B cell (primary cell): ENCODE measurements at places on chromosomes 11 and 22. TPM values are rescaled to one million over a fixed set of nuclear protein-coding genes. Genes with fewer than 3 reads are reported as not detected.
A peak's percentile ranks its signal among the peaks of the same experiment; 100 is the strongest.

DNA sequence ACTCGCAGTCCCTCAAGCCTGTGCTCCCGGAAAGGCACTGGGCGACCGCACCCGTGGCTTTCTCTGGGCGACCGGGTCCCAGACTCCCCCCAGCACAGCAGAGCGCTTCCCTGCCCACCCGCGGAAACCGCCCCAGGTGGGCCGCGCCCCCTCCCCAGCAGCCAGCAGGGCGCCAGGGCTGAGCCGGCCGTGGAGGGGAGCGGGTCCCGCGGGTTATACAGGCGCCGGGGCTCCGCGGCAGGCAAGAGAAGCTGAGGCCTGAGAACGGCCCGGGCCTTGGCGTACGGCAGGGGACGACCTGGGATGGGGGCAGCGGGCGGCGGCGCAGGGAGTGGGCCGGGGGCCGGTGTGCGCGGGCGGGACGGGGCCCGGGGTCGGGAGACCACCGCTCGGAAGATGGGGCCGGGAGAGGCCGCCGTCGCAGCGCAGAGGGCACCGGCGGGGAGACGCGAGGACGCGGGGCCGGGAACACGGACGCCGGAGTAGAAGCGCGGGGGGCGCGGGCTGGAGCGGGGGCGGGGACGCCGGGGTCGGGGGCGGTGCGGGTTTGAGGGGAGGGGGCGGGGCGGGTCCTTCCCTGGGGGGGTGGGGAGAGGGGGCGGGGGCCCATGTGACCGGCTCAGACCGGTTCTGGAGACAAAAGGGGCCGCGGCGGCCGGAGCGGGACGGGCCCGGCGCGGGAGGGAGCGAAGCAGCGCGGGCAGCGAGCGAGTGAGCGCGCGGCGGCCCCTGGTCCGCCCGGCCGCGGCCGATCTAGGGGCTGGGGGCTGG is at the start of gene MDK:
Gene MDK, plus strand, starts transcription at position 622 of the 771 bp plus-strand sequence. CDS start 389 bp downstream, outside the sequence.
- peak; percentile 31 for DNase-seq

GRCh38 chr11:16338393-16338792 is 18.0 kb downstream of the SOX6 start:
- no peak for DNase-seq

DNA sequence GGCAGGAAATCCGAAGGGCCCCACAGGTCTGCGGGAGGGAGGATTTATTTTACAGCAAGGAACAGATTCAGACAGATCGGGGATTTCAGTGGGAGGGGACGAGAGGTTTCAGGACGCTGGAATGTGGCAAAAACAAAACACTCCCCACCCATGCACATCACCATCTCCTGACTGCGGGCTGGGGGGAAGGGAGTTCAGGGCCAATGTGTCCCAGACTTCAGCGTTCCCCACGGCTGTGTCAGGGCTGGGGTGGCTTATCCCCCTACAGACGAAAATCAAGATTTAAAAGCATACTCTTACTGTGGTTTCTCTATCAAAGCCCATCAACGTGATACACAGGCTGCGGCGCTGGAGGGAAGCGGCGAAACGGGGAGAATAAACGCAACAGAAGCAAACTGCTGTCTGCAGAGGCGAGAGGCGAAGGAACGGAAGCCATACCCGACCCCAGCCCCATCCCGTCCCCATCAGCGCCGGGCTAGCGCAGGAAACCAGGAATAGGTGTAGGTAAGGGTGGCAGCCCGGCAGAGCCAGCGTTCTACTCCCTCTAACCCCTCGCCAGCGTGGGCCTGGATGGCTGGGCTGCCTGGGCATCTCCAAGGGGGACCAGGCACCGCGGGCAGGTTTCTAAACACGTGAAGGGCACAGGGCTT is 2.7 kb downstream of the TENM4 start:
- no peak for DNase-seq

GRCh38 chr11:63502252-63502820 is 3.5 kb upstream of the LGALS12 start:
- no peak for DNase-seq

GRCh38 chr11:102050927-102051575 is 3.8 kb downstream of the CFAP300 start:
- DNase-seq = no peak

DNA sequence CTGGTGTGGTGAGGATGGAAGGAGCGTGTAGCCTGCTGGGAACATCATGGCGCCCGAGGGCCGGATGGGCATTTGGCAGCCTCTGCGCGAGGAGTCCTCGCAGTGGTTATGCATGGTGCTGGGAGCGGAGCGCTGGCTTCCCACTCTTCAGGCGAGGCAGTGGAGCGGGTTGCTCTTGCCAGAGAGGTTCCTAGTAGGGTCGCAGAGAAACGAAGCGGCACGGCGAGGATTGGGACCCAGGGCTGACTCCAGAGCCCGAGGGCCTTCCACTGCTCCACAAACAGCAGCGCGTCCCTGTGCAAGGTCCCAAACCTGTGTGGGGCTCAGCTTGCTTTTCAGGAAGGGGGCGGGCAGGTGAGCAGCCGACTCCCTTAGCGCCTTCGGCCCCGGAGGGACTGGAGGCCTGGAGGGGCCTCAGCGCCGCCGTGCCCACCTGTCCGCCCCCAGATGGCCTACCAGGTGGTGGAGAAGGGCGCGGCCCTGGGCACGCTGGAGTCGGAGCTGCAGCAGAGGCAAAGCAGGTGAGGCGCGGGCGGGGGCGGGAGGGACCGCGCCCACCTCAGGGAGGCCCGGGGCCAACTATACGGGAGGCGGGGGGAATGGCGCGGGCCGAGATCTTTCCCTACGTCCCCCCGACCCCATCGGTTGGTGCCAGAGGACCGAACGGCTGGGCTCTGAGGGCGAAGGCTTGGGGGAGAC is 7.2 kb downstream of the ATG16L2 start:
- no peak for DNase-seq

DNA sequence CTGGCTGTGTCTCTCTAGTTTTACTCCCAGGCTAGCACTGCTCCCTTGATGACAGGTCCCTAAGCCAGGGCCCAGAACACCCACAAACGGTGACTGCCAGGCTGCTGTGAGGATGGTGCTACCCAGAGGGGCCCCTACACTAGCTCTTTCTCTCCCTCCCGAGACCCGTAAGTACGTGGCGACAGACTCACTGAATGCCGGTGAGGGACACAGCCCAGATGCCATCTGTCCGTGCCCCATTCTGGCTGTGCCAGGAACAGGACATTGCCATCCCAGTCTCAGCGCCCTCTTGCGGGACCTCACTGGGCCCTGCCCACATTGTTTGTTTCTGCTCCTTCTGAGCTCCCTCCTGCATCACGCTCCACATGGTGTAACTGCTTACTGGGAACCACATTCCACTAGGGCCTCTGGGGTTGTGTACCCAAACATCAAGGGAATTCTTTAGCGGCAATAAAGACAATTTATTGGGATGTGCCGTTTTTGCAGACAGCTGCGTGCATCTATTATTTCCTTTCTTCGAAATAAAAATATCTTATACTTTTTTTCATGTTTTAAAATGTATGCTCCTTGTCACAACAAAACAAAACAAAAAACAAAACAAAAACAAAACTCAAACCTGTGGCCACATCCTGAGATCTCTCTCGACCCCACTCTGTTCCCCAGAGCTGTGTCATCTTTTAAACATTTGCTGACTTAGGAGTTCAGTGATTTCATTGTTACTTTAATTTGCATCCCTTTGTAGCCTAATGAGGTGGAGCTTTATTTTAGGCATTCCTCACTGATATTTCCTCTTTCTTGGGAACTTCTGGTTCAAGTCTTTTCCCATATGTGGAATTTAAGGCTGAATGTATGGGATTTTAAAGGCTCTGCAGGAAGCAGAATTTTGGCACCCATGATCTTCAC is 4.4 kb upstream of the TPCN2 start:
- DNase-seq = peak; percentile 39

DNA sequence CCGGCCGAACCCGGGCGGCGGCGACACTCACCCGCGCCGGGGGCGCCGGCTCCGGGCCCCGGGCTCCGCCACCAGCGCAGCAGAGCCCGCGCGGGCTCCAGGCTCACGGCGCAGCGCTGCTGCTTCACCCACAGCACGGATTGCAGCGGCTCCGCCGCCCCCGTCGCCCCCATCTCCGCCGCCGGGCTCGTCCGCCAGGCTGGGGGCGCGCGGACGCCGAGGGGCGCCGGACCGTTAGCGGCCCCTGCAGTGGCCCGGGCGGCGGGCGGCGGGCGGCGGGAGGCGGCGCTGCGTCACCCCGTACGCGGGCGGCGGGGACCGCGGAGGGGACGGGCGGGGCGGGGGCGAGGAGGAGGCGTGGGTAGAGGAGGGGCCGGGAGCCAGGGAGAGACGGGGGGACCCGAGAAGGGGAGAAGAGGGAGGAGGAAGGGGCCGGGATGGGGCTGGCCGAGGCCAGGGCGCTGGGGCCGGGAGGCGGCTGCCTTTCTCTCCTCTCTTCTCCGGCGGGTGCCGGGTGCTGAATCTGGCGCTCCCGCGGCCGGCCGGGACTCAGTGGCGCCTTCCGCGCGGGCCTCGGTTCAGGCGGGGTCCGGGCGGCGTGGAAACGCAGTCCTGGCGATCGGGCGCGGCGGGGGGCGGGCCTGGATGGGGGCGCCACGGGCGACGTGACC is at the start of gene CERK:
Gene CERK, minus strand, starts transcription at position 277 of the 671 bp plus-strand sequence. Its CDS starts 104 bp downstream, at position 173.
- DNase-seq = peak; percentile 67

GRCh38 chr11:75328426-75329277 is 22.8 kb downstream of the ARRB1 start:
- DNase-seq = peak; percentile 20

- DNase-seq = no peak
Observed at GRCh38 chr11:34344768-34345539, 12.9 kb downstream of the ABTB2 start.

GRCh38 chr11:132049205-132049604 is 678.8 kb downstream of the NTM start:
- DNase-seq = no peak

DNA sequence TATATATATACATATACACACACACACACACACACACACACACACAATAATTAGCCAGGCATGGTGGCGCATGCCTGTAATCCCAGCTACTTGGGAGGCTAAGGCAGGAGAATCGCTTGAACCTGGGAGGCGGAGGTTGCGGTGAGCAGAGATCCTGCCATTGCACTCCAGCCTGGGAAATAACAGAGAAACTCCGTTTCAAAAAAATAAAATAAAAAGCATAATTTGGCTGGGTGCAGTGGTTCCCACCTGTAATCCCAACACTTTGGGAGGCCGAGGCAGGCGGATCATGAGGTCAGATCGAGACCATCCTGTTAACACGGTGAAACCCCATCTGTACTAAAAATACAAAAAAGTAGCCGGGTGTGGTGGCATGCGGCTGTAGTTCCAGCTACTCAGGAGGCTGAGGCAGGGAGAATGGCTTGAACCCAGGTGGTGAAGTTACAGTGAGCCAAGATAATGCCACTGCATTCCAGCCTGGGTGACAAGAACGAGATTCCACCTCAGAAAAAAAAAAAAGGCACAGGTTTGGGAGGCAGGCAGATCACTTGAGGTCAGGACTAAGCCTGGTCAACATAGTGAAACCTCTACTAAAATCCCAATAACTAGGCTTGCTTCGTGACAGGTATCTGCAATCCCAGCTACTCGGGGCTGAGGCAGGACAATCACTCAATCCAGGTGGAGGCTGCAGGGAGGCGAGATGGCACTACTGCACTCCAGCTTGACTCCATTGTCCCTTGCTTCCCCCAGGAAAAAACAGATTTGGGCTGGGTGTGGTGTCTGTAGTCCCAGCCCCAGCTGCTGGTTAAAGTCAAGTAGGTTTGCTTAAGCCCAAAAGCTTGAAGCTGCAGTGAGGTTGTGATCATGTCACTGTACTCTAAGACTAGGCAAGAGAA is 11.8 kb upstream of the WDR74 start:
- no peak for DNase-seq

DNA sequence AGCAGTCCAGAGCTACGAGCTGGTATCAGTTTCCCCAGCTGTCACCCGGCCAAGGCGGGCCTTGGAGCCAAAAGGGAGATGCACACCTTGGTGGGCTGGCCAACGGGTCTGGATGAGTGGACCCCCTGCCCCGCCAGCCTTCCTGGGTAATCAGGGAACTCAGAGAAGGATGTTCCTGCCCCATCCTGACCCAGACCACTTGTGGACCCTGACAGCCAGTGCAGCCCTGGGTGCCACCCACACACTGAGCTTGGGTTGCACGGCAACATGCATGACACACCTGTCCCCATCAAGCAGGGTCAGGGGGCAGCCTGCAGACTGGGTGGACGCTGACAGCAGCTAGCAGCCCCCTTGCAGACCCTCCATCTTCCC is 8.6 kb downstream of the SLC25A1 start:
- DNase-seq = peak; percentile 18

DNA sequence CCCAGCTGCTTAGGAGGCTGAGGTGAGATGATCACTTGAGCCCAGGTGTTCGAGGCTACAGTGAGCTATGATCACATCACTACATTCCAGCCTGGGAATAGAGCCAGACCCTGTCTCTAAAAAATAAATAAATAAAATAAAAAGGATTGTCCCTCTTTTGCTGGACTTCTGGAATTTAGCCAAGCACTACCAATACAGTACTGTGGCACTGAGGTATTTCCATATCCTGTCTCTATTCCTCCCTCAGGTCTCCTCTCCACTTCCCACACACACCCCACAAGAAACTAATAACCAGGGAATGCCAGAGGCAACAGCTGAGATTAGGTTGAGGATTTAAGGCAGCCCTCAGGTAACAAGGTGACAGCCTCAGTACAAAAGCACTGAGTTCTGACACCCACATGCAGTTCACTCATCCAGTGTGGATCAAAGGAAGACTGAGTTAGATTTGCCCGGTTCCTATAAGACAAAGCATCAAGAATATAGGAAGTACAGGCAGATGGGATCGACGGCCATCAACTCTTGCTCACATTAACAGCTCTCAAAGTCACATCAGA is 4.5 kb upstream of the PPP2R1B start:
- no peak for DNase-seq

DNA sequence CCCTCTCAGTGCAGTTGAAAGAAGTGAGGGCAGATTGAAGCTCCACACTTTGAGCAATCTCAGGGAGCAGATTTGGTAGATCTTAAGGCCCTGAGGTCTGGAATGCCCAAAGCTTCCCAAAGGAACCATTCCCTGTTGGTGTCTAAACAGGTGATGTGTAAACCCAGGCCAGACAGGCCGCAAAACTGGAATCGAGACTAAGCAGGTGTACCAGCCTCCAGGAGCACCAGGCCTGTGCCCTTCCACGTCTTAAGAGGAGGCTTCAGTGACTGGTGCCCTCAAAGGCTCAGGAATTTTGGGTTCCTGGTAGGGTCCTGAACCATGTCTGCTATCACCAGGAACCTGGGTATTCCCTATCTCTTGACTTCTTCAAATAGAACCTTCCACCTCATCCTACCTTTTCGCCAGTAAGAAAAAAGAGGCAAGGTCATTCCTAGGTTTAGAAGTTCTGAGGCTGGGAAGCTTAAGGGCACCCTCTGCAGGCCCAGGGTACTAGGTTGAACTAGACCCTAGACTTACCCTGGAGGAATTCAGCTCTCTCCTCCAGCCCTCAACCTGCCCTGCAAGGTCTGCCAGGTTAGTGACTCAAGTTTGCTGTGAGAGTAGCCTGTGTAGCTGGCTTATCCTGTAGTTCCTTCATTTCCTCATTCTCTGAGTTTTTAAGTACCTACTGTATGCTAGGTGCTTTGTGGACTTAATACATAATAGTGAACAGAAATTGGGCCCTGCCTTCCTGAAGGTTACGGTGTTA is 100.0 kb upstream of the NNMT start:
- DNase-seq = peak; percentile 42

GRCh38 chr11:26851291-26851690 is 129.4 kb upstream of the SLC5A12 start:
- DNase-seq = no peak

The DKK3 gene
- total RNA-seq = not detected in 2 replicates

The CCDC87 gene
- 0.17 and 0.39 TPM in 2 replicates for total RNA-seq

The MGAT3 gene
- total RNA-seq = 27.8 and 28.0 TPM in 2 replicates

The LMO1 gene
- total RNA-seq = not detected in 2 replicates

The OR2AT4 gene
- total RNA-seq = not detected in 2 replicates
